ENCODE measurements at places on chromosomes 7 and 10.

DNA sequence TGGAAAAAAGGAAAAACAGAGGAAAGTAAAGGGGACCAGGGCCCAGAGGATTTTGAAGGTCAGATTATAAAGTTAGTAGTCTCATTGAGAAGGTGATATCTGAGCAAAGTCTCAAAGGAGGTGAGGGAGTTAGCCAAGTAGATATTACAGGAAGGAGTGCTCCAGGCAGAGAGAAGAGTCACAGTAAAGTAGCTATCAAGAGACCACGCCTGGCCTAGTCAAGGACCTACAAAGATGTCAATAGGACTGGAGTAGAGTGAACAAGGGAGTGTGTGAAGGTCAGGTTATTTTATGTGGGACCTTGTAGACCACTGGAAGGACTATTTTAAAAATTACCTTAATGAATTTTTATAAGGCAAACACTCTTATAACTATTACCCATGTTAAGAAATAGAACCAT is 64.8 kb downstream of the TPST1 start:
- DNase-seq, result no peak

DNA sequence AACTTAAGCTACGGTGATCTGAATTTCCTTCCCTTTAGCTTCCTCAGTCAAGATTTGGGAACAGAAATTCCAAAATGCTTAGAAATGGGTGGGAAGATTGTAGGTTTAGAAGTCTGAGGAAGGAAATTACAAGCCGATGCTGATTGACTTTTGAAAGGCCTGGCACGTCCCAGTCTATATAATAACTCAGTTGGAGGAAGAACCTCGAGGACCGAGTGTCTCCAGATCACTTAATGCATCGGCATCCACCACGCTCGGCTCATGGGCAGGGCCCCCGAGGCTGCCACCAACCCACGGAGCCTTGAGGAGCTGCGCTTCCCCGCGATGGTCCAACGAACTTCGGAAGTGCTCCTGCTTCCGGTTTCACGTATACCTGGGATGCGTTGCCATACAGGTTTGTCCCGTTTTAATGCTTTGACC is 10.4 kb upstream of the SP8 start:
- DNase-seq, result no peak

DNA sequence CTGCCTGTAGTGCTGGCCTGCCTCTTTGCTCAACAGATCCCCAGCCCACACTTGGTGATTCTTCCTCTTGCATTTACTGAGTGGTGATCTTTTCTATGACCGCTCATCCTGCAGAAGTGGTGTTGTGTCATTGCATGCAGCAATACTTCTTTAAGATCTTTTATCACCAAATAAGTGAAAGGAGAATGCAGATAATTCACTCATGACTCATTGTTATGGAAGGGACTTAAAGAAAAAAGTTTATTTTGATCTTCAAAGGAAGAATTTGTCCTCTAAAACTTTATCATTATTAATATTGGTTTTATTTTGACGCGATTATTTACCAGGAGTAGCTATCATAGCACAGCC is 489.1 kb upstream of the CELF2 start:
- DNase-seq, result no peak

DNA sequence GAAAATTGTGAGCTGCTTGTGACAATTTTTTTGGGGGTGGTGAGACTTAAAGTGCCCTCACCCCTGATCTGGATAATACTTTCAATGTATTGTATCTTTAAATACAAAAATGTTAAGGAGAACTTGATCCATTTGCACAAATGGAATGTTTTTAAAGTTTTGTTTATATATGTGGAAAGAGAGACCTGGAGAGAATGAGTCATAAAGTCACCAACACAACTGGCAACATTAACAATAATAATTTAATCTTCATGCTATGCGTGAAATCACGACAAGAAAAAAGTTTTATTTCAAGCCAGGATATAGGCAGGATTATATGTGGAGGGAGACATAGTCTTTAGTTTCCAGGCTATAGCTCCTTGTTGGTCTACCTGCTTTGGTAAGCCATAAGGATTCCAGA is 537.5 kb downstream of the GPAM start:
- DNase-seq, result no peak

- DNase-seq, result no peak
Measured at GRCh38 chr10:98367604-98368451, 47.2 kb downstream of the PYROXD2 start.

Data from CD8-positive, alpha-beta memory T cell (primary cell).